ENCODE measurements at places on chromosomes 5 and 9.

DNA sequence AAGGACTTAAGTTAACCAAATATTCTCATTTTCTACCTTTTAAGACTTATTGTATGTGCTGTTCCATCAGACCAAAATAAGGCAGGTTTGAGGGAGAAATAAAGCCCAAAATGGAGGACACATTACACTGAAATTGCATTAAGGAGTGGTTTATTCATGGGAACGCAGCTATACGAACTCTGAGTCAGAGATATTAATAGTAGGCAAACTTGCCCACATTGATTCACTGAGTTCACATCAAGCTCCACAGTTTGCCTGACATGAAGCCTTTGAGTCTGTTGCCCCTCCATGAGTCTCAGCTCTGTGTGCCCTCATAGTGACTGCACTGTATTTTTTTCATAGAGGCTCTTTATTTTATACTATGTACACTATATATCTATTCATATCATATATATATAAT lies 135.0 kb upstream of the SNX2 start:
- DNase-seq, result no peak

- no peak for DNase-seq
Measured at GRCh38 chr9:105963343-105964099, 269.2 kb downstream of the TMEM38B start.

DNA sequence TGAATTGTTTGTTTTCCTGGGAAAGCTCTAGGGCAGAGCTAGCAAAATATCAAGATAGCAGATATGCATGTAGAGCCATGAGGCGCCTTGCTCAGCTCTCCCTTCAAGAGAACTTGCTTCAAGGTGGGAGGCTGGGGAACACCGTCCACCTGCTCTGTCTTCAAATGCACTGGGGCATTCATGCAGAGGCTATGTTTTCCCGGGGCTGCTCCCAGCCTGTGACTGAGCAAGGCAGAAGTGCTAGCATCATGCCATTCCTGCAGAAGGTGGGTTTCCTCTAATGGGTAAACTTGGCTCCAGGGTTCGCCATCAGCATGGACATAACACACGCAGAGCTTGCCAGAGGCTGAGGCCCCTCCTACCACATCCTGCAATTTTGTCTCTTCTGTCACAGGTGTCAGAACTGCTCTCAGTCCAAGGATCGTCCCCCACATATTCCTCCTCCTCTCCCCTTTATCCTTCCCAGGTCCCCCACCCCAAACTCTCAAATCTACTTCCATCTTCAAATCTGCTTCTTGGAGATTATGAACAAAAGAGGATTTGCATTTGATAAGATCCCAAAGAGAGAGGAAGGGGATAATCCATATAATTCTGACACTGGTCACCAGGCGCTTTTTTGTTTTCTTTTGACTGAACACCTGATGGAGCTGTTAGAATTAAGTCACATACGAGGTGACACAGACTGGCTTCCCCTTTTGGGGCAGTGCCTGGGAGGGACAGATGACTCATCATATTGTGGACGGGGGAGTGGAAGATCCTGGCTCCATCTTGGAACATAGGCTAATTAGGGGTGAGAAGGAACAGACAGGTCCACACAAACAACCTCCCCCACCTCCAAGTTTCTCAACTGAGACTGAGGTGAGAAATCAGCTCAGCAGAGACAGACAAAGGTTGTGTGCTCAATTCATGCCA lies 85.0 kb upstream of the TAF11L2 start:
- no peak for DNase-seq

DNA sequence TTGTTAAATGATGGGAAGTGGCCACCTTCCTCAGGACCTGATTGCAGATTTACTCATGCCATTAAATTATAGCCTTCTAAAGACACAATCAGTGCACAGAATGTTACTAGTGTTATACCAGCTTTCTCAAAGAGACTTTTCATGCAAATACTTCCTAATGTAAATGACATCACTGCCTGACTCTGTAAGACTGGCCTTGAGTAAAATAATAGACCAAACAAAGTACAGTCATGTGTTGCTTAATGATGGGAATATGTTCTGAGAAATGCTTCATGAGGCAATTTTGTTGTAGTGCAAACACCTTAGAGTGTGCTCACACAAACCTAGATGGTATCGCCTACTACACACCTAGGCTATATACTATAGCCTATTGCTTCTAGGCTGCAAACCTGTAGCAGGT lies 17.0 kb upstream of the C1QTNF3 start:
- DNase-seq, result no peak

DNA sequence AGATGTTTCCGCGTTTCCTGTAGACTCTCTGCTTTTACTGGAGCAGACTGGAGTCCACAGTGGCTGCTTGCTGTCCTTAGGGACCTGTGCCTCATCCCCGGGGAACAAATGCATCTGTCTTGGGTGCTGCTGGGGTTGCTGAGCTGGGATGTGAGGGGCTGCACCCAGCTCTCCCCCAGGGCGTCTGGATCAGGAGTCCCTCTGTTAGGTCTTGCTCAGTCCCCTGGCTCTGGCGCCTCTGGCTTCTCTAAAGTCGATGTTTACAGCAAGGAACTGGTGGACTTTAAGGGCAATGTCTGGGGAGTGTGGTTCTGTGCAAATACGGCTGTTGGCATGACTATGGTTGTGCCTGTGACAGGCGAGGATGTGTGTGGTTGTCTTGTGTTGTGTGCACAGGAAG lies 91.4 kb downstream of the CACNA1B start:
- no peak for DNase-seq

DNA sequence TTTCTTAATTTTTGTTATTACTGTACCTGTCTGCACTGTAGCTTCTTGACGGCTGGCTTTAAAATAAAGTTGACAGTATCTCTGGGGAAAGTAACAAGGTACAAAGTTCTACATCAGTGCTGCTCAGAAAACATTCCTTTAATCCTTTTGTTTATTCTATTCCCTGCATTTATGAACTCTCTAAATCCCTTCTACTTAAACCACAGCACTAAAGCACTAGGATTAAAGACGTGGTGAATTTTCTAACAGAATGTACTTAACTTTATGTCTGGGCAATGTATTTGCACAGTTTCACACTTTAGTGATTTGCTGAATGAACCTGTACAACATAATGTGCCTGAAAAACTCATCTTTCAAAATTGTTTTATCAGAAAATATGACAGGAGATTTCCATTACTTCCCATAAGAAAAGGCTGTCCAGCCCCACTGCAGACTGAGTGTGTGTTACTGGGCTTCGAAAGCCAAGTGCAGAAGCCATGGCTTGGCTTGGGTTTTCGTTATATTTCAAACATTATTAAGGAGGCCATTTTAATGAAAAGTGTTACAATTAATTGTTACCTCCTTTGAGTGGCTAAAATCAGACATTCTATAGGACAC lies 43.8 kb downstream of the LHFPL2 start:
- no peak for DNase-seq

GRCh38 chr9:81420024-81420423 lies 269.3 kb downstream of the TLE1 start:
- DNase-seq, result no peak

DNA sequence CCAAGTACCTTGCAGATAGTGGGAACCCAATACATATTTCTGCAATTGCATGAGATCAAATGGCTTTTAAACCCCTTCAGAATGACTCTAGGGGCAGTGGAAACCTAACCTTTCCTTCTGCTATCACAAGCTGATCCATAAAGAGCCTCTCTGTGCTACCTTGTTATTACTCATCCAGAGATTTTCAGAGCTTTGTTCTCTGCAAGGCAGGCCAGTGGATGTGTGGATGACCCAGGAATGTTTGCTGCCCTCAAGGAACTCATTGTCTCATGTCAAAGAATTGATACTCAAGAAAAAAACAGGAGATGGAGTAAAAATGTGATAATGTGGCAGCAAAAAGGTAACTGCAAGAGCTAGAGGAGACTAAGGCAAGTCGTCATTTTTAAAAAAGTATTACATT lies 164.1 kb downstream of the HMHB1 start:
- no peak for DNase-seq

DNA sequence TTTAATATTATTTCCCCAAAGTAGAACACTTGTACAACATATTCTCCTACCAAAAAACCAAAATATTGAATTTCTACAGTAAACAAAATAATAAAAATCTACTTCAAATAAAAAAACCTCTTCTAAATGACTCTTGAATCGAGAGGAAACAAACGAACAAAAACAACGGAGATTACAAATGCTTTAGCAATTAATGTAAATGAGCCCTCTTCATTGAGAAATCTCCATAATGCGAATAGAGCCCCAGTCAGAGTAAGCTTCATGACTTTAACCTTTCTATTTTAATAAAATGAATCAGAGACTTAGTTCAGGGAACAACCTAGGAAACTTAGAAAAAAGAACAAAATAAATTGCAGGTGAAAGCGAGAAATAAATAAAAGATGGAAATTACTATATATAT lies 129.3 kb upstream of the SEMA6A start:
- DNase-seq, result no peak

DNA sequence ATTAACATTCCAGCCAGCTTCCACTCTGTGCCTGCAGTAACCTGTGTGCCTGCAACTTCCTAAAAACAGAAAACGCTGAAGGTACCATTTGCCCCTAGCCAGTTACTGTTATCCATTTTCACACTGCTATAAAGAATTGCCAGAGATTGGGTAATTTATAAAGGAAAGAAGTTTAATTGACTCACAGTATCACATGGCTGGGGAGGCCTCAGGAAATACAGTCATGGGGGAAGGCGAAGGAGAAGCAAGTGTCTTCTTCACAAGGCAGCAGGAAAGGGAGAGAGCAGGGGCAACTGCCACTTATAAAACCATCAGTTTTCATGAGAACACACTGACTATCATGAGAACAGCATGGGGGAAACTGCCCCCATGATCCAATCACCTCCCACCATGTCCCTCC lies 31.2 kb downstream of the PTCD2 start:
- DNase-seq, result no peak

GRCh38 chr5:98217138-98217537 lies 556.3 kb upstream of the RGMB start:
- DNase-seq, result no peak

DNA sequence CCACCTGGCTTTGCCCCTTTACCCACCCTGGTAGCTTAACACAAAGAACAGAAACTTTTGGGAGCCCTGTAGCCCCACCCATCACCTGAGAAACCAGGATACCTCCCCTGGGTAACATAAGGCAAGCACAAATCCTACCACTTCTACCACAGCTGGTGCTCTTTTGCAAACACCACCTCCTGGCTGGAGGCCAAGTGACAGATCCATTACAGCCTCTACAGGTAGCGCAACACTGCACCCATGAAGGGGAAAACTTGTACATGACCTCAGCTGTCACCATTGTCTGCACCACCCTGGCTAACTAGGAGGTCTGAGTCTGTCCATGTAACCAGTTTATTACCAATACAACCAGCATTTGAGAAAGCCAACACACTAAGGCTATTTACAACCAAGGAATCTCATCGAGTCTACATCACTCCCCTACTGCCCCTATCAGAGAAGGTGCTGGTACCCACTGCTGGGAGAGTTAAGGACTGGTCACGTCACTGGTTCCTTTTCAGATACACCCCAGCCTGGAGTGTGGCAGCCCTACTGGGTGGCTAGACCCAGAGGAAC lies 128.6 kb downstream of the PJA2 start:
- DNase-seq, result no peak

- no peak for DNase-seq
Measured at GRCh38 chr5:73506459-73506955, 8.3 kb downstream of the BTF3 start.
